Aorta (tissue), 5 donors: ENCODE measurements at places on chromosomes 12 and 14.

- DNase-seq: no peak
Observed at GRCh38 chr14:61668282-61668681, 27.0 kb upstream of the HIF1A start.

DNA sequence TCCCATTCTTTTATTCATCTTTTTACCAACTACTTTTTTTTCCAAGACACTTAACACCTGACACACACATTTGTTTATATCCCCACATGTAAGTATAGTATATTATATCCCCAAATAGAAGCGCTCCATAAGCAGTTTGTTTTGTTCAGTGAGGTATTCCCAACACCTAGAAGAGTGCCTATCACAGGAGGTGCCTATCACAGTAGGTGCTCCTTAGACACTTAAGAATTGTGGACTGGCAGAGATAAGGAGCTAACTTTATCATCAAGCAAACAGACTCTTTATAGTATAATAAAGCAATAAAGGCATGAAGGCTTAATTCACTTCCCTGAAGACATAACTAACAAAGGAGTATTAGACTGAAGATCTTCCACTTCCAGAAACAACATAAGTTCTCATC is 29.1 kb downstream of the OSBPL8 start:
- no peak for DNase-seq

DNA sequence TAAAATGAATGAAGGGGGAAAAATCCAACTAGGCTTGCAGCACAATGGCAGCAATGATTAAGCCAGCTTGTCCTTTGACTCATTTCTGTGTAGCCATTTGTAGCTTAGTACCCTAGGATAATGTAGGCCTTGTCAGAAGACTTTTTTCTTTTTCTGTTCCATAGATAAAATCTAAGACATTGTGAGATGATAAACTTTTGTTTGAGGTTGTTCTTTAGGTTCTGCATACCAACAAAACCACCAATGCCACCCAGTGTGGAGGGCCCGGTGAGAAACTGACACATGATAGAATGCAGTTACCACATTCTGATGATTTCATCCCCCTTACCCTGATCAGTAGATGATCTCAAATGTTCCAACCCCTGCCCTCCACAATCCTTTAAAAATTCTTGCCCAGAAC is 6.6 kb upstream of the KLRD1 start:
- no peak for DNase-seq

- no peak for DNase-seq
Observed at GRCh38 chr12:14962153-14962539, 745 bp upstream of the ARHGDIB start.

GRCh38 chr14:92955381-92955780 is 32.4 kb downstream of the CHGA start:
- DNase-seq: no peak
